ENCODE measurements at places on chromosomes 1 and 21.

GRCh38 chr1:163035446-163036249, 33.5 kb upstream of the RGS4 start:
- no peak for DNase-seq

GRCh38 chr21:41325138-41325912, 8.7 kb downstream of the FAM3B start:
- DNase-seq: no peak

GRCh38 chr1:171566467-171566866, 55.6 kb upstream of the MYOCOS start:
- DNase-seq: no peak

DNA sequence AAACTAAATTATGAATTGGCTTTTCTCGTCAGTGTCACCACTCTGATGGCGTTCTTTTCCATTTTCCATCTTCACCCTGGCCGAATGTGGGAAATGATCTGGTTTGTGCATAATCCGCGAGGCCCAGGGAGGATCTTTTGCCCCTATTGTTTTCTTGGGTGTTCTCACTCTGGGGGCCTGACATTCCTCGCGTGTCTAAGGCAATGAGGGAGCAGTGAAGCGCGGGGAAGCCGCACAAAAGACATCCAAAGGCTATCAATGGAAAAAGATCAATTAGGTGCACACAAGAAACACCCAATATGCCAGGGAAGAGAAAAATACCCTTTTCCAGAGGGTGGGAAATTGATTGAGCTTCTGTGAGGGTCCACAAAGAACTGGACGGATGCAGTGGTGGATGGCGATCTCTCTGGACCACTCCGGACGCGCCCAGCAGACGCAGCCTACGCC, 941 bp upstream of the C1orf21 start:
- DNase-seq: no peak

DNA sequence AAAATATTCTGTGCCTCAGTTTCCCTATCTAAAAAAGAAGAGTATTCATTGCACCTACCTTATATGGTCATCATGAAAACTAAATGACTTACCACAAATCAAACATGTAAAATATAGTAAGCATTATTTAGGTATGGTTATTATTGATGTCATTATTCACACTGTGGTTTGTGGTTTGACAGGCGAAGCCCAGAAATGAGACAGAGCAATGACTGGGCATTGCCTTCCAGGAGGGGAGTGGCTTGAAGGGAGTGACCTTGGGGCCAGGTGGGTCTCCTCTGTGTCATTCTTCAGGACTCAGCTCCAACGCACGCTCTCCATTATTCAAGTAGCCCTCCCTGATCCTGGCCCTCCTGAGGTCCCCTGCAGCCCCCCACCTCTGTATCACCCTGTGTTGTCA, 133.7 kb downstream of the DMRTA2 start:
- DNase-seq: no peak

- DNase-seq: no peak
Observed at GRCh38 chr1:200062143-200062542, 34.6 kb downstream of the NR5A2 start.

- no peak for DNase-seq
Observed at GRCh38 chr1:31417148-31417547, 4.1 kb downstream of the SERINC2 start.

GRCh38 chr1:183810121-183810520, 5.2 kb downstream of the RGL1 start:
- DNase-seq: no peak

DNA sequence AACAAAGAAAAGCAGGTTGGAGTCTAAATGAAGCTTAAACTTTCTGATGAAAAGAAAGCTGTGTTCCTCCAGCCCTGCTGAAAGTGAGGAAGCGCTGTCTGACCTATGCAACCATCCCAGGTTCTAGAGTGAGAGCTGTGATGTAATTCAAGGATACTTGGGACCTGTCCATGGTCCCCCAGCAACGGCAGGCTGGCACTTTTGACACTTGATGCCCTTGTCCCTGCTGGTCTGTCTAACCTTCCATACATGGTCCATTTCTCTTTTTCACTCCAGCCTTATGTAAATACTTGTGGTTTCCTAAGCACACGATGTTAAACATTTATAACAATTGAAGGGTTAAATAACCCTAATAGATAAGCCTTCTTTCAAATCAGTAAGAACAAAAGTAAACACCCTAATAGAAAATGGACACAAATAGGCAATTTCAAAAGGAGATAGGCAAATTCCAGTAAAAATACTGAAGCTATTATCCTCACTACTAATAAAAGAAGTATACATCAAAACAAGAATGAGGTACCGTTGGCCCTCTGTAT, 17.7 kb upstream of the KDM4A start:
- no peak for DNase-seq

DNA sequence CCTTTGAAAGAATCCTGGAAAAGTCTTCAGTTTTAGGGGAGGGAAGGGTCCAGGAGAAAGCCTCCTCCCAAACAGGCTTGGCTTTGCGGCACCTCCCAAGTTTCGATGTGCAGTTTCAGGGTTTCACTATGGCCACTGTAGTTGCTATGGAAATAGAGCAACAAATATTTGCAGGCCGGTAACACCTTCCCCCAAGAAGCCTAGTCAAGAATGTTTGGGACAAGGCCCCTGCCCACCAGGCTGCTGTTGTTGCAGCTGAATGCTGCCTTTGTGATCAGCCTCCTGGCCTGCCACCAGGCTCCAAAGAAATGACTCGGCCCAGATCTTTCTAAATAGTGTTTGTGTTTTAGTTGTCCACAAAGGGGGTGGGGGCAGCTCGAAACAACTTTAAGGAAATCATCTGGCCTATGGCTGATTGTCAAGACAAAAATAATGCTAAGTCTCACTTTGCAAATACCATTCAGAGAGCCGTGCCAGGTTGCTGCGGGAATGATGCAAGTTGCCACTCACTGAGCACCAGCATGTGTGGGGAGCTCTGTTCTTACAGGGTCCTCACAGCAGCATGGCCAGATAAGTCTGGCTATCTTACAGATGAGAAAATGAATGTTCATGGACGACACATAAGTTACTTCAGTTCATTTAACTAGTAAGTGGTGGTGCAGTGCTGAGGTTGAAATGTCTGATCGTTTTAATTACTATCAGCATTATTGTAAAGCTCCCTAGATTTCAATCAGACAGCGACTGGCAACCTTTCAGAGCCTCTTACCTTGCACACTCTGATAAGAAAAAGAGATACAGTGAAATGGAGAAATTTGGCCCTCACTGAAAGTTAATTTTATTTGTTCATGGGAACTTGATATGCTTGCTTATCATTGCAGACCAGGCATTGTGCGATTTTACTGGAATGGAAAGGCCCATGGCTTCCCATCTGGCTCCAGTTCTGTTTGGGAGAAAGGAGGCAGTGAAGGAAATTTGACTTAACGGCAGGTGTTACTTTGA, 91.2 kb upstream of the JUN start:
- DNase-seq: no peak

DNA sequence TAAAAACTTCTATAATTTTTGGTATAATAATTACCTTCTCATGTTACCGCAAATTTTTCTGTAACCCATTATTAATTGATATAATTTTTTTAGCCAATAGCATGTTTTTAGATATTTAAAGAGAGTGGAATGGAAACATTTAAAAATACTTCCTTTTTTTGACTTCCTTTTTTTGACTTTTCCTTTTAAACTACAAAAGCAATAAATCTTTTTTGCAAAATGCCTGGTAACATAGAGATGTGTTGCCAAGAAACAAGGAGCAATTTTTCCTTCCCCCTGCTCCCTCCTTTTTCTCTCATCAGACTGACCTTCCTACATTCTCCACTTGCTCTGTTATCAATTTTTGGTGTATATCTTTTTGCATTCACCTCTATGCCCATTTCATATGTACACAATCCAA, 666.2 kb downstream of the ADGRL2 start:
- DNase-seq: no peak

DNA sequence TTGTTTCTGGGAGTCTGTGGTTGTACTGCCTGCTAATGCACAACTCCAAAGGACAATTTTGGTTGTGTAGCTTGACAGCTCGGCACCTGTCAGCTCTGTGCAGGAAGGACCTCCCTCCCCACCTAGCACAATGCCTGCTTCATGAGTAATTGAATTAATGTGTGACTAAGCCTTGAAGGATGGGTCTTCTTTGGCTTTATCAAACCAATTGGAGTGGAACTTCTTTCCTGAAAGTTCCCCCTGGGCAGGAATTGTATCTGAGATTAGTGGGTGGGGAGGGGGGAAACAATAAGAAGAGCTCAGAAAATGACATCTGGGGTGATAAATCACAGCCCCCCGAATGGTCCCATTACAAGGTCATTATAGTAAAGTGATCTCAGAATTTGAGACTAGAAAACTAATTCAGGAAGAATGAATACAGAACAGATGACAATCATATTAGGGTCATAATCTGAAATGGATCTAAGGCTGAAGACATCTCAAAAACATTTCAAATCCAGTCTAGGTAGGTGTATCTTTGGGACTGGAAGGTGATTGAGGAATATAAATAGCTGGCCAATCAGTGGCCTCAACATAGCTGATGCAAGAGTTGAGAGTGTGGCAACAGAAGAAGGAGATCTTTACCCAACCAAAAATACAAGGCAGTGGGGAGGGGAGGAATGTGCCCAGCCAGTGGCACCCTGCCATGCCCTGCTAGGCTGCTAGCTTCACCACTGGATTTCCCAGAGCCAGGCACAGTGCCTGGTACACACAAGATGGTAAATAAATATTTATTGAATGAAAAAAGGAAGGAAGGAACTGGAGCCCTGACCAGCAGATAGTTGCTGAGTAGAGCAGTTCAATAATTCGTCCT, 10.1 kb upstream of the SESN2 start:
- DNase-seq: no peak

DNA sequence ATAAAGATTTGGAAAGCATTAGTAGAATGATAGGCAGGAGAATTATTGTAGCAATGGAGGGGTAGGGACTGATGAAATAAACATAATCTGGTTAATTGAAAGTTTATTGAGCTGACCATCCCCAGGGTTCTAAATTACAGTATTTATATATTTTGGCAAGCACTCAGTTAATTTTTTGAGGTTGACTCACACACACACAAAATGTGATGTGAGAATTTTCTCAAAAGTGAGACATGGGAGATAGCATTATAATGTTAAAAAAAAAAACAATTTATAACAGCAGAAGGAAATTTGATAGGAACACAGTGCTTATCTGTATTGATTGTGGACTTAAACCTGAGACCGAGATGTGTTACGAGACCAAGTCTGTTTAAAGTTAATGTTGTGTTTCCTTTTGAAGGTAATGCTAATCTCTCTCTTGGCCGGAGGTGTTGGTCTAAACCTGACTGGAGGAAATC, 24.6 kb downstream of the TRIM45 start:
- DNase-seq: no peak

- no peak for DNase-seq
Observed at GRCh38 chr1:197042676-197043341, 24.3 kb downstream of the F13B start.

GRCh38 chr1:26408604-26409003, 2.0 kb upstream of the LIN28A start:
- peak; percentile 28 for DNase-seq

DNA sequence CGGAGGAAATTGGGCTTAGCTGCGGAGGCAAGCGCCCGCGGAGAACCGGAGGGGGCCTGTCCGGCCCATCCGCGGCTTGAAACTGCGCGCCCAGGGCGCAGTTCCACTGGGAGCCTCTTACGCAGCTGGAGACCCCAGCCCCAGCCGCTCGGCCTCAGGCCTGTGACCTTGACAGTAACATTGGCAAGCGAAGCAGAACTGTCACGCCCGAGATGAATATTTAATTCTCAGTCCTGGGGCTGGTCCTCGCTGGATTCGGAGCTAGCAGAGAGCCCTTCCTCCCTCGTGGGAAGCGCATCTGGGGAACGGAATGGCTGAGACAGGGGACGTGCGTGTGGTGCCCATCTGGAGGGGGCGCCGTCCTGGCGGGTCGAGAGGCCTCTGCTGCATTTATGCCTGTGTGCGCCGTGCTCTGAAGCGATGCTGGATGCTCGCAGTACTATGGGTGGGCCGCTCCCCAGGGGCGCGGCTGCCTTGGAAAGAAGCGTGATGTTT, 928 bp downstream of the SLC6A17 start:
- DNase-seq: no peak

DNA sequence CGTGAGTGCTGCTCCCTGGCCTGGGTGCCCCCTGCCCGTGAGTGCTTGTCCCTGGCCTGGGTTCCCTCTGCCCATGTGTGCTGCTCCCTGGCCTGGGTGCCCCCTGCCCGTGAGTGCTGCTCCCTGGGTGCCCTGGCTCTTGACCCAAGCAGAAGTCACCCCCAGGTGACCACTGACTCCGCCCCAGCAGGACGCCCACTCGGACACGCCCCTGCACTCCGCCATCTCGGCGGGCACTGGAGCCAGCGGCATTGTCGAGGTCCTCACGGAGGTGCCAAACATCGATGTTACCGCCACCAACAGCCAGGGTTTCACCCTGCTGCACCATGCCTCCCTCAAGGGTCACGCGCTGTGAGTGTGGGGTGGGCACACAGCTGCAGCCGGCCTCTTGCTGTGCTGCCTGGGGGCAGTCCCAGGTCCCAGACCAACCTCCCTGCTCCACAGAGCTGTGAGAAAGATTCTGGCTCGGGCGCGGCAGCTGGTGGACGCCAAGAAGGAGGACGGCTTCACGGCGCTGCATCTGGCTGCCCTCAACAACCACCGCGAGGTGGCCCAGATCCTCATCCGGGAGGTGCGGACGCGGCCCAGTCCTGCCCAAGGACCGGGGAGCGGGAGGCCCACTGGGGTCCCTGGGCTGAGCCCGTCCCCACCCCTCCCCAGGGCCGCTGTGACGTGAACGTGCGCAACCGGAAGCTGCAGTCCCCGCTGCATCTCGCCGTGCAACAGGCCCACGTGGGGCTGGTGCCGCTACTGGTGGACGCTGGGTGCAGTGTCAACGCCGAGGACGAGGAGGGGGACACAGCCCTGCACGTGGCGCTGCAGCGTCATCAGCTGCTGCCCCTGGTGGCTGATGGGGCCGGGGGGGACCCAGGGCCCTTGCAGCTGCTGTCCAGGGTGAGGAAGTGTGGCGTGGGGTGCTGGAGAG, 3.9 kb upstream of the MMP23B start:
- DNase-seq: no peak

DNA sequence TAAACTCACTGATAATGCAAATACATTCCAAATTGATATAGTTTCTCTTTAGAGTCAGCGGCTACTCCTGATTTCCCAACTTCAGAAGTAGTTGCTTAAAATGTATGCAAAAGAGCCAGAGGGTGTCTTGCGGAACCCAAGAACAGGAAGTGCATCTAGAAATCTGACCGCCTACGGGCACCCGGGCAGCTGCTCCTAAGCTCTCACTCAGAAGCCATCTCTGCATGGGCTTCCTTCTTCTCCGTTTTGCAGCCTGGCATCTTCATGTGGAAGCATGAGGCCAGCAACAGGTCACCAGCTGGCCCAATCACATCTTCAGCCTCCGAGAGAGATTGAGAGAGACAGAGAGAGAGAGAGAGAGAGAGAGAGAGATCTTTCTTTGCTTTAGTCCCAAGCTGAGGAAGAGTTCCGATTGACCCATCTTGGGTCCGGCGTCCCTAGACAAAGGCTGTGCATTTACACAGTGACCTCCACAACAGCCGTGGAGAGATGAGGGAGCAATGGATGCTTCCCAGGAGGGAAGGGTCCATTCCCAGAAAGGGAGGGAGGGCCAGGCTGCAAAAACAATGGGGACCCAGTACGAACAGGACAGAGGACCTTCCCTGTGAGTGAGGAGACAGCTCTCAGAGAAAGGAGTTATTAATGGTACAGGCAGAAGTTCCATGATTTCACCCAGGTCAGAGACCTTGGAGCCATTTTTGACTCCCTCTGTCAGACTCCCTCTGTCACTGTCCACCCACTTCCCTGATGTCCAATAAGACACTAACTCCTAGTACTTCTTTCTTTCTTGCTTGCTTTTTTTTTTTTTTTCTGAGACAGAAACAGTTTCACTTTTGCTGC, 28.2 kb upstream of the SLC30A1 start:
- DNase-seq: peak; percentile 40

All from GM18507 (cell line).